NT2/D1 (cell line): ENCODE measurements at places on chromosomes 4 and X.

GRCh38 chr4:87532109-87532508 lies 2.9 kb upstream of the SPARCL1 start:
- no peak for DNase-seq

GRCh38 chr4:154779362-154779947 lies 1.6 kb upstream of the RBM46 start:
- DNase-seq, result peak; percentile 2

DNA sequence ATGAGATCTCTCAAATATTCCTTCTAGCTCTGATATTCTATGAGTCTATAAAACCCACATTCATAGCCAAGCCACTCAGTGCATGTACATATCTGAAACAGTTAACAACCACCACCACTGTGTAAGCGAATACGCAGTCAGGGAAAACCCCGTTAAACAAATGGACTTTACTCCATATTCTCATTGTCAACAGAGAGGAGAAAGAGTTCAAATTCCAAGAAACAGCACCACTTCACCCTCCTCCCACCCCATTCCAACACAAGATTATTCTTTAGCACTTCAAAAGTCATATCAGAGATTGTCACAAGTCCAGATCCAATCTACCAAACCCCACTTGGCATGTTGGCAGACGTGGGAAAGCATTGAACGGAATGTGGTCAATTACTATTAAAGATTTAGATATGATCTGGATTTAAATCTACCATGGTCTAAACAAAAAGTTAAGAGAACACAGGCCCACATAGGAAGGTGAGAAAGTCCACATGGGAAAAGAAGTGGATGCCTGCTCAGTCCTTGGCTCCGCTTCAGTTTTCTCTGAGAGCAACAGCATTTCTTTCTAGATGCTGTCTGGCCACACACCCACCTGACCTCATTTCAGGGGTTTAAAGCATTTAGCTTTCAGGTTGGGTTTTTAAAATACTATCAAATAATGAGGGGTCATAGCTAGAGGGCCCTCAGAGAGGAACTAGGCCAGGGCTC lies 39.8 kb upstream of the KLHL13 start:
- no peak for DNase-seq

GRCh38 chrX:34401411-34401810 lies 255.7 kb downstream of the TMEM47 start:
- DNase-seq, result no peak

GRCh38 chrX:103538728-103539127 lies 19.4 kb upstream of the RAB40A start:
- DNase-seq, result no peak

DNA sequence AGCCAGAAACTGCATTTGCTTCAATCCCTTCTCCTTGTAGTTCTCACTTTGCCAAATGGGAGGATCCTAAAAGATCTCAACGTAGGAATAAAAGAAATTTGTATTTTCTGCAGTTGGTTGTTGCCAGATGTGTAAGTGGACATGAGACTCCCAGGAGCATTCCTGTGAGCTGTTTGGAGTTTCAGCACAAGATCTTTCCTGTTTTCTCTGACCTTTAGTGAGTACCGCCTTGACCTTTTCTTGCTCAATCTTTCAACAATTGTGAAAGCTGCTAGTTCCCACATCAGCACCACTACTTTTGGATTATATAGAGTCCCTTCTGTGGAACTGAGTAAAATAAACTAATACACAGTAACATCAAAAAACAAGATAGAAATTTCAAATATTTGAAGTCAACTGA lies 683.8 kb upstream of the PABPC4L start:
- no peak for DNase-seq

DNA sequence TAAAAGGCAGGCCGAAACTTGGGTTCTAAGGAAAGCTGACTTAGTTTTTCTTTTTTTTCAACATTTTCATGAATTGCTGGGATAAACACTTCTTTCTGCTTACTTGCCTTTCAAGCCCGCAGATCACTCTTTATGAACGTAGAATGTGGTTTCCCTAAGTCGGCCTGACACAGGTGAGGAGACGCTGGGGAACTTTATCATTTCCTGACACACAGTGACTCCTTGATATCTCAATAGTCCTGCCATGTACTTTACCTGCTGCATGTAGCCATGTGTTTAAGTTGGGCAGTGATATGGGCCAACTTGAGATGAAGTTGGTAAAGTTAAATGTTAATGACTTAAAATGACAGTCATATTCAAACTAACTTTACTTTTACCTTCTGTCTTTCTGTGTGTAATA lies 26.6 kb upstream of the SNCA start:
- no peak for DNase-seq

DNA sequence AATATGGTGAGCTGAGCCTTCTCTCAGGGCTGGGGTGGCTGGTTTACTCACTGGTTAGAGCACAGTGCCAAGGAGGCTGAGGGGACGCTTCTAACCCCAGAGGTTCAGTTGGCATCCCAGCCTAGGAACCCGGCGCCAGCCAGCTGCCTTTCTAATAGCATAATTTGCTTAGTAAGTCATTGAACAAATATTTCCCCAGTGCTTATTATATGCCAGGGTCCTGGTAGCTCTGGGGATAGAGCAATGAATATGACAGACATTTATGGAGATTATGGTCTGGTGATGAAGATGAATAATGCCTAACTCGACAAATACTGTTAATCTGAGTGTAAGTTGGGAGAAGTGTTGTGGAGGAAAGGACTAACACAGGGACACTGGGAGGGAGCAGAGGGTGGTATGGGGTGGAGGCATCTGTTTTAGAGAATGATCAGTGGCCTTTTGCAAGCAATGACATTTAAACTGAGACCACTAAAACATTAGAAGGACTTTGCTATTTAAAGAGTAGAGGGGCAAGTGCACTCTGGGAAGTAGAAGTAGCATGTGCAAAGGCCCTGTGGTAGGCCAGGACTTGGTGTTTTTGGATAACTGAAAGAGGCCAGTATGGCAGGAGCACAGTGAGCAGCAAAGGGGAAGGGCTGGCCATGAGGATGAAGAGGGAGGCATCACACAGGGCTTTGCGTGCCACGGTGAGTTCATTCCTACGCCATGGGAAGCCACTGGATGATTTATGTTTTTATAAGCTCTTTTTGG lies 71.9 kb downstream of the ATG4A start:
- no peak for DNase-seq

DNA sequence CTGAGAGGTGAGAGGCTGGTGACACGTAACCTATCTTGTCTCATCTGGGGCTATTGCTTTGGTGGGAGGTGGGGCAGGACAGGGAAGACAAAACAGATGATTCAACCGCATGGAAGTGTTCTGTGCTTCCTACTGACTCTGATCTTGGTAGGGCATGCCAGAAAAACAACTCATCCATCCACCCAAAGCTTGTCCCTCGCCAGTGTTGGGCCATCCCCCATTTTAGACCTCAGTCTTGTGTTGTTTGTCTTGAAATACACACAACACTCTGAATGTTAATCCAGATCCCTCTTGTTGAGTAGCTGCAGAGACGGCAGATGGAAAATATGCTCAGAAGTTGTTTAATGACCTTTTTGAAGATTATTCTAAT lies 377 bp downstream of the CHRNA9 start:
- DNase-seq, result no peak

GRCh38 chr4:138334346-138335016 lies 92.3 kb upstream of the SLC7A11 start:
- DNase-seq, result no peak

- DNase-seq, result no peak
Observed at GRCh38 chr4:108029016-108029720, 39.5 kb downstream of the HADH start.

- no peak for DNase-seq
Observed at GRCh38 chrX:97070346-97070745, 186.6 kb downstream of the RPA4 start.

- no peak for DNase-seq
Observed at GRCh38 chrX:136745215-136746173, 35.2 kb downstream of the ARHGEF6 start.

GRCh38 chr4:130985371-130985770 lies 1889.4 kb downstream of the C4orf33 start:
- no peak for DNase-seq

GRCh38 chr4:147201016-147201415 lies 255.4 kb upstream of the TTC29 start:
- DNase-seq, result no peak

GRCh38 chrX:85630901-85631300 lies 251.4 kb upstream of the POF1B start:
- no peak for DNase-seq

- no peak for DNase-seq
Observed at GRCh38 chr4:185019456-185020292, 1.4 kb downstream of the HELT start.

- no peak for DNase-seq
Observed at GRCh38 chrX:130173190-130173895, 1.6 kb downstream of the RAB33A start.

- DNase-seq, result no peak
Observed at GRCh38 chr4:182089326-182089725, 153.9 kb upstream of the TENM3 start.

GRCh38 chr4:56971383-56971782 lies 6.0 kb downstream of the NOA1 start:
- no peak for DNase-seq

DNA sequence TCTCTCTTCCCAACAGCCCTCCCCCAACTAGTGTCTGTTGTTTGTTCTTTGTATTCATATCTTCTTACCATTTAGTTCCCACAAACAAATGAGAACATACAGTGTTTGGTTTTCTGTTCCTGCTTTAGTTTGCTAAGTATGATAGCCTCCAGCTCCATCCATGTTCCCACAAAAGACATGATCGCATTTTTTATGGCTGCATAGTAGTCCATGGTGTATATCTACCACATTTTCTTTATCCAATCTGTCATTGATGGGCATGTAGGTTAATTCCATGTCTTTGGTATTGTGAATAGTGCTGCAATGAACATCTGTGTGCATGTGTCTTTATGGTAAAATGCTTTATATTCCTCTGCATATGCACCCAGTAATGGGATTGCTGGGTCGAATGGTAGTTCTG lies 283.9 kb upstream of the FGF13 start:
- no peak for DNase-seq

DNA sequence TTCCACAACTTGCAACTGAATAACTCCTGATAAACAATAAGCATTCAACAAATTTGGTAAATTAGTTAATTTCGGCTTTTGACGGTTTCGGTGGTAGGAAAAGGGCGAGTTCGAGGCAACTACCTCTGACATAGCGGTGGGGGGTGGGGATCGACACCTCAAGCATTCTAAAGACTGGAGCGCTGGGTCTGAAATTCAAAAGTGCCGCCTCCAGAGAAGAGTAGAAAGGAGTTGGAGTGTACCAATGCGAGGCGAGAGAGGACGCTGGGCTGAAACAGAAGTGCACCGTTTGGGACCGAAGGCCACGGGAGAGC lies 725 bp downstream of the SMC1A start:
- DNase-seq, result no peak

DNA sequence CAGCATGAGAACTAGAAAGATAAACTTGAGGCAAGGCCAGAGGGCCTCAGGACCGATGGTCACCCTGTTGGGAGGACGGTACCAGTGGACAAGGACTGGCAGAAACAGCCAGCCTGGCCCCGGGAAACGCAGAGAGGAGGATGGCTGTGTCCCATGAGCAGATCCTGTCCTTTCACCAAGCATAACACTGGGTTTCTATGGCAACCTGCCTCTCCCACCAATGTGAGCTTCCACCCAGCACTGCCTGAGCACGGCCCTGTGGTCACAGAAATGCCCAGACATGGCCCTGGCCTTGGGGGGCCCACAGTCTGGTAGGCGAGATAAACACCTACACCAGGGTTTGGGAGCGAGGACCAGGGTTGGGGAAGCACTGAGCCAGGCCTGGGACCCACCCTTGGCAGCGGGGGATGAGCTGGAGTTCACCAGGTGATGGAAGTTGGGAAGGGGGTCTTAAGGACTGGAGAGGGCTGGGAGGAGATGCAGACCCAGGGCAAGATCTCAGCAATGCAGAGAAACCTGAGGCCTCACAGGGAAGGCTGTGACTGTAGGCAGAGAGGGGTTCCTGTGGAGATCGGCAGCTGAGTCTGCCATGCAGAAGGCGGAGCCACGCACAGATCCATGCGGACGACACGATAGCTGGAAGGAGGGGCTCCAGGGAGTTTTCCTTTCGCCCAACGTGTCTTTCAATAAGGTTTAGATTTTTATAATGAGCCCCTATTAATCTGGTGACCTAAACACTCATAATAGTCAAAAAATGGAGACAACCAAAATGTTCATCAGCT lies 32.7 kb upstream of the CRMP1 start:
- DNase-seq, result no peak

DNA sequence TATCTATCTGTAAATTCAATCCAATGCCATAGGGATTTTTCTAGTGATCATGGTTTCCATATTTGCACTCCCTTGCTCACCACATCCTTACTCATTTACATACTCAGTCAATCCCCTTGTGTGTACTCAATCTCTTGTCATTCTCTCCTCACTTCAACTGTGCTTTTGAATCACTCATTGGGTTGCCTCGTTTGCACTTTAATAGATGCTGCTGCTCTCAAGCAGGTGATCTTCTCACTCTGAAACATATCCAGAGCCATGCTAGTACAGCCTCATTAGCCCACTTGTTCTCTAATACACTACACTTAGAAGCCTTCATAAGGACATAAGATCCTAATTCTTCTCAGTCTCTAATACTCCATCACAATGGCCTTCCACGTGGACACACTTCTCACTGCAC lies 507.9 kb downstream of the TECRL start:
- DNase-seq, result peak; percentile 32

DNA sequence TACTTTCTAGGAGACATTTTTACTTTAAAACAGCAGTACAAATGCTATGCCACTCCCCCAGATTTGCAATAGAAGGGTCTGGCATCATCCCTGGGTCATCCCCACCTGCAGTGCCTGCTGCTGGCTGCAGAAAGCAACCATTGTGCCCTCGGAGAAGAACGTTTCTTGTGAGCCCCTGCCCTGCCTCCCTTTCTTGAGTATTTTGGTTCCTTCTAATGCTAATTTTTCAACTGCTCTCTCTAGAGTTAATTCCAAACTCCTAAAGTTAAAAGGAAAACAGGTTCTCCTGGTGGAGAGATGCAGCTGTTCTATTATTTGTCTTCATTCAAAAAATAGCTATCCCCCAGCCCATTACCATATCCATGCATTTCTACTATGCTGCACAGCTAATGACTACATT lies 107.1 kb downstream of the IDS start:
- peak; percentile 27 for DNase-seq

DNA sequence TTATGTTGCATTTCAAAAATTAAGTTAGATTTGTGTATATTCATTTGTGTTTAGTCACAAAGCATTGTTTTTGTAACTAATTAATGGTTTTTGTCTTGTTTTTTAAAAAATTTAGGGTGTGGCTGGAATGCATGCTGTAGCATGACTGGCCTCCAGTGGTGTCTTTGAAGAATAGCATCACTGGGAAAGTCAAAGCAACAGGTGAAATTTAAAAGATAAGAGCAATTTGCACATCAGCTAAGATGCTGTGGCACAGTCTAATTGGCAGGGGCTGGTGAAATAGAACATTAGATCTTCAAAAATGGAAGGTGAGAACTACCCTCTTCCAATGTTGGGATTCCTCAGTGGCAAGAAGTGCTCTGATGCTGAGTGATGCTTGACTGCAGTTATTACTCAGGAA lies 45.3 kb downstream of the ANK2 start:
- DNase-seq, result peak; percentile 3
